Dermis blood vessel endothelial cell (primary cell): ENCODE measurements at places on chromosomes 4 and X. TPM values are rescaled to one million over a fixed set of nuclear protein-coding genes. Genes with fewer than 3 reads are reported as not detected.

The MAGEA11 gene
- total RNA-seq = not detected in 2 replicates

The SOWAHB gene
- total RNA-seq = under 0.01 TPM in 1 of 2 replicates, not detected in the other

The TEC gene
- total RNA-seq = 1.7 and 1.9 TPM in 2 replicates

The FGF16 gene
- 0.88 and 2.6 TPM in 2 replicates for total RNA-seq

The PPP1R3F gene
- 1.8 and 3.7 TPM in 2 replicates for total RNA-seq

The PABPC1L2A gene
- not detected in 2 replicates for total RNA-seq

The PPEF1 gene
- total RNA-seq = not detected in 2 replicates

The CSAG3 gene
- not detected in 2 replicates for total RNA-seq
